ENCODE measurements at places on chromosomes 3 and 15.
A peak's percentile ranks its signal among the peaks of the same experiment; 100 is the strongest.

- no peak for DNase-seq
Observed at GRCh38 chr3:111152496-111152895, 80.9 kb downstream of the NECTIN3 start.

GRCh38 chr15:23038726-23039142 is 635 bp downstream of the TUBGCP5 start:
- no peak for DNase-seq

DNA sequence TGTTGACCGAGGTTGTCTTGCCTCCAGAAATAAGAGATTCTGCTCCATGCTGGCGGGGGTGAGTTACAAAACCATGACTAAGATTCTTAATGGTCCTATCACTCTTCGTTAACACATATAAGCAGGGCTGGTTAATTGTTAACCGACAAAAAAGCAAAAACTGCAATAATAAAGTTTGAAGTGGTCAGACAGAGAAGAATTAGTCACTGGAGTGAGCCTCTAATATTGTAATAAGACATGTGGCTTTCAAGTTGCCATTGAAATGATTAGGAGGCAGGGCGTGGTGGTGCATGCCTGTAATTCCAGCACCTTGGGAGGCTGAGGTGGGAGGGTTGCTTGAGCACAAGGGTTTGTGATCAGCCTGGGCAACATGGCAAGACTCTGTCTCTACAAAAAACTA is 78.4 kb upstream of the NR2F2 start:
- no peak for DNase-seq

GRCh38 chr3:63911873-63912767 is at the start of gene SCAANT1:
TSS of gene SCAANT1 (minus strand) at chr3:63912383.
- peak; percentile 70 for DNase-seq

DNA sequence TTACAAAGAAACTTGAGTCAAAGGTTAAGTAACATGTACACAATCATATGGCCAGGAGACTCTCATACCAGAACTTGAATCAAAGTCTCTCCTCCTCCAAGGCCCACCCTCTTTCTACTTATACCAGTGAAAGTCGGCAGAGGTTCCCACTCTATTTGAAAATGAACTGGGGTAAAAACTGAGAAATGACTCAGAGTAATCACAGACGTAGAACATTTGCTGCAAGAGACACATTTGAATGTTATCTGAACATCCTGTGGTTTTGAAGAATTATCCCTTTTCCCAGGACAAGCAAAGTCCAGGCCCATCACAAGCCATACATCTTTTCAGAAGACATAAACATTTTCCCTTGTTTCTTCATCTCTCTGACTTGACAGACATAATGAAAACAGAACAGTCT is 55.8 kb downstream of the SHOX2 start:
- no peak for DNase-seq

GRCh38 chr15:51588966-51589365 is 33.6 kb downstream of the DMXL2 start:
- no peak for DNase-seq

DNA sequence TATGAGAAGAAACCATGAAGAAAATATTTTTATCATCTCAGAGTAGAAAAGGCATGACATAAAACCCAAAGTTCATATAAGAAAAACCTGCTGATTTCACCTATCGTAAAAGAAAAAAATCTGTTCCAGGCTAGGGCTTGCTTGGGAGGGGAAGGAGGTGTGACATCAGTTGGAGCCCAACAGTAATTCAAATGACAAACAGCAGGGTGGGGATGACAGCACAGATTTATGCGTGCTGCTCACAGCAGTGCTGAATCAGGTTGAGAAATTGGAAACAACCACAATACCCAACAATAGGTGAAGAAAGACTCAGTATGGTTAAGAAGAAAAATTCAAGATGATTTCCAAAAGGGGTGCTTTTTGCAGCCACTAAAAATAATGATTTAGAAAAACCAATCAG is 172.4 kb downstream of the PDE8A start:
- no peak for DNase-seq

DNA sequence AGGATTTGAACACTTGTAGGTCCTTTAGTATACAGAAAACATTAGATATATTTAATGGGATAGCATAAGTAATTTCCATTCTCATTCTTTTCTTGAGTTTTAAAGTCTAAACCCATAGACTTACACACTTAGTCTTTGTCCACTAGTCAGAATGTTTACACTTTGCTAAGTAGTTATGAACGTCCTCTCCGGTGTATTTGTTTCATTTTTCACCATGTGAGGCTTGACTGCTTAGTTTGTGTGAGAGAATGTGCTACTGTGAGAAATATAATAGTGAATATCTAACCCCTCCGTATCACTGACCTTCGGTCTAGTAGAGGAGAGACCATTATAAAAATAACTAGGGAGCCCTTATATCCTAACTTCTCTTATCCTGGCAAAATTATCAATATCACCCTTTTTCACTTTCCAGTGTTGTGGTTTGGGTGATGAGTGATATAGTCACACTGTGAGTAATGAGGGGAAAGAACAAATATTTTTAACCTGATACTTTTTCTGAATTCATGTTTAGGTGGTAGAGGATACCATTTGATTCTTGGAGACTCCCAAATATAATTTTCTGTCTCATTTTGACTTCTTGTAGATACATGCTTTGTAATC is 122.4 kb downstream of the UBE2E2 start:
- DNase-seq, result no peak

DNA sequence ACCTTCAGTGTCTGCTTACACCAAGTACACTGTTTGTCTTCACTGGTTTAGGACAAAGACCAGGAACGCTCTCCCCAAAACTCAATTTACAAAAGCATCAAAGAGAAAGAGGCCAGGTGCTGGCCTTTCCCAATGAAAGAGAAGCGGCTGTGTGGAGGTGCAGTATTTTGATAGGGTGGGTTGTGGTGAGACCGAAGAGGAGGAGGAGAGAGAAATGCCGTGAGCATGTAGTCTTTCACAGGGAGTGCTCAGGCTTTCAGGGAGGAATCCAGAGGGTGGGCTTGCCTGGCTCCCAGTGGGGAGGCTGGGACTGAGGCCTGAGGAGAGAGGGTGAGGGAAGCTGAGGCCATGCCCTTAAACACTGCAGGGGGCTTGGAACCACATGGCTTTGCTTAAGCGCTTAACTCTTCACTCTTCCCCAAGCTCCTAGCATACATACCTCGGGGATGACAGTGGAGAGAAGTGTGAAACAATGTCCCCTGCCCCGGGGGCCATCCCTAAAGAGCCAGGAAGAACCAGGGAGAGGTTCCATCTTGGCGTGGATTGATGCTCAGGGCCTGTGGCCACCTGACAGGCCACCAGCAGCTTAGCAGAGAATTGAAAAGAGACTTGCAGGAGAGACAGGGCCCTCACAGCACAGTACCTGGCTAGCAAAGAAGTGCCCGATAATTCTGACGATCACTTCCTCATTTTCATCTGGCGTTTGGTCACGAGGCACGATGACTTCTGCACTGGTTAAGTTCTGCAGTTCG is 60.5 kb downstream of the SENP2 start:
- DNase-seq, result no peak

DNA sequence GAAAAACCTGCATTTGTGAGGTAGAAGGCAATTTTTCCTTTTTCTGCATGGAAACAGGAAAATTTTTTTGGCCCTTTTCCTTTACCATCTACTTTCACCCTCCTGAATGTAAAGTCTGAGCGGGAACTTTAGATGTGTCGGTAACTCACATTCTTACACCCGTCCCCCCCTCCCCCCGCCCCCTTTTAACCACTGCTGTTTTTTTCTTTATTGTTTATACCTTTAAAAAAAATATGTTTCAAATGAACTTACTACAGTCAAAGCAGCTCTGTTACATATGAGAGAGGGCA is 487 bp upstream of the HES1 start:
- DNase-seq, result no peak

DNA sequence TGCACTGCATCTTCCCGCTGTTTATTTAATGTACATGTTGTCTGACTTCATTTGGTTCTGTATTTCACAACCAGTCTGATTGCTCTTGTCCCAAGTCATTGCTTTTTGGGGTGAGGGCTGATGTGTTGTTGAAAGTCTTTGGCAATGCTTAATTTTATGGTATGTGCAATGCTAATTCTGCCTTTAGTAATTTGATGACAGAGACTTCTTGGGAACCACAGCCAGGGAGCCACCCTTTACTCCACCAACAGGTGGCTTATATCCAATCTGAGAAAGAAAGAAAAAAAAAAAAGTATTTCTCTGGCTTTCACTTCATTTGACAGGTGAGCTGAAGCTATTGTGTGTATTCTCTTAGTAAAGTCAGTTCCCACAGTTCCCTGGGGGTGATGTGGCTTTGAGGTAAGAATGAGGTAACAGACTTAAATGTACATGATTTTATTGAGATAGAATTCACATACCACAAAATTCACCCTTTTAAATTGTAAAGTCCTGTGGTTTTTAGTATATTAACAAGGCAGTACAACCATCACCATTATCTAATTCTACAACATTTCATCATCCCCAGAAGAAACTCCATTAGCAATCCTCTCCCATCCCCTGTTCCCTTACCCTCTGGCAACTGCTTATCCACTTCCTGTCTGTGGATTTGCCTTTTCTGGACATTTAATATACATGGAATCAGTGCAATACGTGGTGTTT is 97.3 kb downstream of the SLCO3A1 start:
- DNase-seq, result no peak

- no peak for DNase-seq
Observed at GRCh38 chr3:62670351-62670750, 204.9 kb downstream of the CADPS start.

GRCh38 chr3:134276086-134276485 is 25.4 kb upstream of the RYK start:
- DNase-seq, result no peak

- no peak for DNase-seq
Observed at GRCh38 chr3:187665010-187665409, 5.2 kb downstream of the SST start.

GRCh38 chr3:57596495-57597126 is 533 bp downstream of the ARF4 start:
- no peak for DNase-seq

DNA sequence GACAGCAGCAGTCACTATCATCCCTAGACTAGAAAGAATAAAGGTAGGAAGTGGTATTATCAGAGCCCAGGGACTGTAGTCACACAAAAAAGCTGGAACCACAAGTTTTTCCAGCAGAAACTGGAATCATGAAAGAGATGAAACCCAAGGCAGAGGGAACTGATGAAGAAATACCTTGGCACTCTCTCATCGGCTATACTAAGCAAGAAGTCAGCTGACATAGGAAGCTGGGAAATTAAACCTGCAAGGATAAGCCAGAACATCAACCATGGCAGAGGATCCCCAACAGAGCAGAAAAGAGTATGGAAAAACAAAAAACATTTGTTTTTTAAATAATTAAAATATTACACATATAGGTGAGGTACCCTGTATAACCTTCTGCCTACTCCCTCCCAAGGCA is 86.5 kb downstream of the AQR start:
- DNase-seq, result no peak

DNA sequence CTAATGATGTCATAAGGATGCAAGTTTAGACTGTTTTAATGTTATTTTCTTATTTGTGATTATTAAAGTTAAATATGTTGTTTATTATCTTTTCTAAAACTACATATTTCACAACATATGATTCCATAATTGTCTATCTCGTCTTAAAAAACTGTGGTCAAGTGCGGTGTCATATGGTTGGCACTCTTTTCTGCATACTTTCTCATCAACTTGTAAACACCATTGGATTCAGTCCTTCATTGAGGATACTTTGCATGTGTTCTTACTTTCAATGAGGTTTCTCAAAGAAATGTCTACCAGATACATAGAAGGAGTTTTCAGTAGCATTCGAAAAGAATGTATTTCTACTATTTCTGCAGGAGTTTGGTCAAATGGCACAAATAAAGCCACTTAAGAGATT is 22.0 kb upstream of the ALPK3 start:
- no peak for DNase-seq

- DNase-seq, result no peak
Observed at GRCh38 chr3:102235679-102236078, 199.1 kb upstream of the ZPLD1 start.
